ENCODE measurements at places on chromosomes 3 and 15.

GRCh38 chr3:127296959-127297358, 9.1 kb upstream of the PRR20G start:
- DNase-seq, result no peak

DNA sequence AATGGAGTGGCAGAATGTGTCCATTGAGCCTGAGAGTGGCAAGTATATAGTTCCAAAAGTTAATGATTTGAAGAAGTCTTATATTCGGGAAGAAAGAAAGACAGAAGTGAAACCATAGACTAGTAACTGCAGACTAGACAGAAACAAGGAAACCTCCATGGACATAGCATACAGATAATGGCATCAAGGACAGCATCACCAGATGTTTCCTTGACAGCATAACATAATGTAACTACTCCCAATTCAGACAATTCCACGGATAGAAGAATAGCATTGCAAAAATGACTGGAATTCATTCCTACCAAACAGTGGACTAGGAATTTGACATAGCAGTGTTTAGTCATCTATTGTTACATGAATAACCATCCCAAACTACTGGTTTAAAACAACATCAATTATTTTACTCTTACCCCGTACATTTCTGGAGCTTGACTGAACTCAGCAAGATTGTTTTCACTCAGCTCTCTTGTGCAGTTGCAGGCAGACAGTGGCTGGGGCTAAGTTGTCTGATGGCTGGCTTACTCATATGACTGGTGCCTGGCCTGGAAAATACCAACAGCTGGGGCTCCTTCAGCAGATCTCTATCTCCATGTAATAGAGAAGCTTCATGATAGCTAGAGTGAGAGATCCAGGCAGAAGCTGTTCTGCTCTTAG, 109.7 kb upstream of the GADL1 start:
- DNase-seq, result no peak

DNA sequence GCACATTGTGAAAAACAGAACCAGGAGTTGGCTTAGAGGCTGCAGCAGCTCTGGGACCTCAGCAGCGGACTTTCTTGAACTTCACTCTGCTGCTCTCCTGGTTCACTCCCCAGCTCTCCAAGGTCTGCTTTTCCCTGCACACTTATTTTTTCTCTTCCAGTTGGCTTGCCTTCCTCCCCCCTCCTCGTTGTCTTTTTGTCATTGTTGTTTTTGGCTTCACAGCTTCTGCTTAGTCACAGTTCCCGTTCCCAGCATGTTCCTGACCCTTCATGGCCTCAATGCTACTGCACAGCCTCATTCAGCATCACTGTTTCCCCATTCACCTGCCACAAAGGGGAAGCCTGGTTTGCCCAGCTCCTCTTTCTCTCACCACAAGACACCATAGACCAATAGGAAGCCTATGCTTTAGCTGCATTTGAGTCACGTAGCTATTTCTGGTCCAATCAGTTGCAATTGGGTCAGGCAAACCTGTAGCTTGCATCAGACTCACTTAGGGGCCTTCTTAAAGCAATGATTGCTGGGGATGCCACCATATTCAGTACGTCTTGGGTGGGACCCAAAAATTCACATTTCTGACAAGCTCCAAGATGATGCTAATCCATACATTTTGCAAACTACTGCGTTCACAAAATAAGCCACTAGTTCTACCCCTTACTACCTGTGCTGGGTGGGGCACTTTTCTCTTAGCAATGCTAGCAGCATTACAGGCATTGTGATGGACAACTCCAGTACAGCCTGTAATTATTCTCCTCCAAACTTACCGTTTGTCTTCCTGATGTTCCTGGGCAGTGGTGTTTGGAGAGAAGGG, 7.8 kb upstream of the SUMF1 start:
- DNase-seq, result no peak

DNA sequence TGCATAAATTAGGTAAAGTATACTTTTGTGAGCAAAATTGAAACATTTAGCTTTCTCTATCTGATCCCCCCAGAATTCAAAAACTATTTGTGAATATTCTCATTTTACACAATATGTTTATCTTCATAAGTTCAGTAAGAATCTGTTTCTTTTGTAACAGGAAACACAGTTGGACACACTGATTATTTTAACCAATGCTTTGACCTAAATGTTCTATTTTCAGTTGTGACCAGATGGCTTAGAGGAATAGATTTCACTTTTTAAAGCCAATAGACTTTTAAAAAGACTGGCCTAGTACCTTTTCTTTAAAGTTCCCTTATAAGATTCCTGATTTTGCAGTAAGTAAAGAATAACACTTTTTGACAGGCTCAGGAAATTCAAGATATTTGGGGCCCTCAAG, 74.0 kb upstream of the STRIT1 start:
- no peak for DNase-seq

DNA sequence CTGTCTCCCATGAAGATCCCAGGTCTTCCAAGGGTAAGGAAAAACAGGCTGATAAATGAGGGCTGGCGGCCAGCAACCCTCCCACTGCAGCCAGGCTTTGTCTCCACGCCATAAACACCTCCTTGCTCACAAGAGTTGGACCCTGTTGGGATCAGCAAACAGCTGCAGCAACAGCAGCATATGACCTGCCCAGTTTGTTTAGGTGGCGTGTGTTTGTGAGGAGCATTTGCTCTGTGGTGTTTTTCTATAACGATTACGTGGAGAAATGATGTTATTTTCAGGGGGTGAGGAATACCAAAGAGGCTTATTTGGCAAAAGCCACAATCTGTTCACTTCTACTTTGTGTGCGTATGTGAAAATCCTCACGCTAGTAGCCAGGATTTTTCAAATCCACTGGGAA, 58.5 kb downstream of the RFTN1 start:
- no peak for DNase-seq

DNA sequence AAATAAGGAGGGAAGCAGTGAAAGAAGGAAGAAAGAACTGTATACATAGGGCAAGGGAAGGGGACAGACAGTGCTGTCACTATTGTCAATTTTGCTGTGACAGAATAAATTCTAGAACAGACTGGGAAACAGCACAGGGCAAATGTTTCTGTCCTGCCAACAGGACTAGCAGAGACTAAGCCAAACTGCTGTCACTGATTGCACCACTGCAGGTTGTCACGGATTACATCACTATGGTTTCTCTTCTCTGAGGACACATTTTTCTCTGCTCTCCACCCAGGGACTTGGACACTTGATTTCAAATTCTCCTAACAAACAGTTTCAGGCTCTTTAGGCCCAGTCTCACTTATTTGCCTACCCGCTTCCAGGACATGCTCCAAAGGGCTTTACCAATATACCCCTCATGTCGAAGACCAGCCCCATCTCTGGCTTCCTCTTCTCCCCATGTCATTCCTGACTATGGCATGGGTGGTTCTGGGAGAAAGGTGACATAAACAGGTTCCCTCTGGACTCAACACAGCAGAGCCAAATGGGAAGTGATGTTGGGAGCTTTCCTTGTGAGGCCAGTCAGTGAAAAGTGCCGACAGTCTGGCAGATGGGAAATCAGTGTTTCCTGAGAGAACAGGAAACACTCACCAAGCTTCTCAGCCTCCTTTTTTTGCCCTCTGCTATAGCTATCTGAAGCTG, 70.2 kb upstream of the ST3GAL6 start:
- no peak for DNase-seq

DNA sequence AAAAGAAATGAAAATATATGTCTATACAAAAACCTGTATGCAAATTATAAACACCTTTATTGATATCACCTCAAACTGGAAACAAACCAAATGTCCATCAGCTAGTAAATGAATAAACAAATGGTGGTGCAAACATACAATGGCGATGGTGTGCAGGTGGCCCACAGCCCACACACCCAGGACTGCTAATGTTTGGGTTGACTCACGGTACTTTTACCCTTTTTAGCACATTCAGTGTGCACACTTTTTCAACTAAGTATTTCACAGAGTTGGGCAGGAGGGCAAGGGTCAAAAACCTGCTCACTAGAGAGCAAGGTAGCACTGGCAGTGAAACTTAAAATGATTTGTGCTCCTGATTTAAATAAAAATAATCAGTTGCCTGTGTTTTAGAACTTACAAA, 123.1 kb upstream of the BHLHE40 start:
- no peak for DNase-seq

- DNase-seq, result no peak
Measured at GRCh38 chr3:171531716-171532115, 71.5 kb upstream of the TNIK start.

DNA sequence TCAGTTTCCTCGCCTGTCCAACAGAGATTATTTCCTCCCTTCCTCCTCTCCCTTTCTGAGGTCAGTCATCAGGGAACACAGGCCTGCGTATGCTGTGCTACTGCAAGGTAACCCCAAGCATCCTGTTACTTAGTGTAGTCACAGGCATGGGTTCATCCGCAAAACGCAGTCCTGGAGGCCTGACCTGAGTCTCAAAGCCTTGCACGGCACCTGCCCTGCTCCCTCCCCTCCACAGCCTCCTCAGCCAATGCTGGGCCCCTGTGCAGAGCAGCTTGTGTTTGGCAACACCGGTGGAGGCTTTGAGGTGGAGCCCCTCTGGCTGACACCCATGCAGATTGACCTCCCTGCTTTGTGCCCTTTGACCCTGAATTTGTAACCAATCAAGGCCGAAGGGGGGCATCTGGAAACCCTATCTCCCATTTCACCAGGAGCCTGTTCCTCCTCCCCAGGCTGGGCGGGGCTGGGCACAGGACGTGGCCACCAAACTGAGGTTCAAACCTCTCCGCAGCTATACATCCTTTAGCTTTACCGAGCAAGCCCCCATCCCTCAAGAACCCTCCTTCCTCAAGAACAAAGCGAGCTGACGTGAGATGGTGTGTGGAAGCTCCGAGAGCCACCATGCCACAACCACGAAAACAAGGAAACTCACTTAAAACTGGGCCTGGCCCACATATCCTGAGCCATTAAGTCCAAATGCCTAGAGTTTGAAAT, 21.5 kb downstream of the TKT start:
- DNase-seq, result no peak

GRCh38 chr15:63335543-63336240, 46.0 kb downstream of the CA12 start:
- DNase-seq, result no peak

DNA sequence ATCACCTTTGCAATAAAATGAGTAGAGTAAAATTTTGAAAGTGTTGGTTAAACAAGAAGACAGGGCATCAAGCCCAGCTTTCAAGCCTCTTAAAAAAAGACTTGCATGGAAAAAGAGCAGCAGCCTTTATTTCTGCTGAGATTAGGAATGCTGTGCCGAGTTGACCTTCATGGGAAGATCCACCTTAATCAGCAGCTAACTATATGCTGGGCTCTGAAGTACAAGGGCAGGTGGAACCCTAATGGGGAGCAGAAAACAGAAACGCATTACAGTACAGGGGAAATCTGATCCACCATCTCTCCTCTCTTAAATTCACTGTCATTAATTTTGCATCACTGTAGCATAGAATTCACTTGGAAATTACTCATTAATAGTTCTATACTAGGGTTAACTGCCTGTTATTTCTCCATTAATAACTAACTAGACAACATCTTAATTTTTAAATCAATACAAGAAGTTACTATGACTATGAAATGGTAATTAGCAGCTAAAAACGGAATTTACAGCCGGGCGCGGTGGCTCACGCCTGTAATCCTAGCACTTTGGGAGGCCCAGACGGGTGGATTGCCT, 133.6 kb downstream of the GHSR start:
- no peak for DNase-seq

DNA sequence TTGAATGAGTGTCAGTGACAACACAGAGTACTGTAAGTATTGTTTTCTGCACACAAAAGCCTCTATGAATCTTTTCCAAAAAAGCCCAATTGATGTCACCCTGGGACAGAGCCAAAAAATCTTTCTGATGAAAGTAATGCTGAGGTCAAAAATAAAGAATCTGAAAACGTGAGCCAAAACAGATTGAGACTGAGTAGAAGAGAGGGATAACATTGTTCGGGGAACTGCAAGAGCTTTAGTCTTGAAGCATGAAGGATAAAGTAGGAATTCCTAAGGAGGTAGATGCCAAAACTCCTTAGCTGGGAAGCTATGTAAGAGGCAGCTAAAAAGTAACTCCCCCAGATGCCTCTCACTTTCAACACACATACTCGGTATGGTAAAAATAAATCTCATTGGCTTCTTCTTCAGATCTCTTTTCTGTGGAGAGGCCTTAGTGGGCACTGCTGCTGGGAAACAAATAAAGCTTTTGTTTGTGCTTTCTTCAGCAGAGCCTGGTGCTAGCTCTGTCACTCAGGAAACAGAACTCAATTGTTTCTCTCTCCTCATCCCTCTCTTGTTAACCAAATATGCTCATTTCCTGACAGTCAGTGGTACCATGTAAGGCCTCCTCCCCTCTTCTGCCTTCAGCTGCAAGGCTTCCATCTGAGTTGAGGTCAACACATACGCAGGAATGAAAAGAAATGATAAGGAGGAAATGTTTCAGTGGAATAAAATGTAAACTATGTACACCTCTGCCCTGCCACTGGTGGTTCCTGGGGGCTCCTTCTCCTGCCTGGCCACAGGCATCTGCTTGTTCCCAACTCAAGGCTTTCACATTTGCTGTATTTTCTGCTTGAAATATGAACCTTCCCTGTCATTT, 58.1 kb downstream of the CD200 start:
- no peak for DNase-seq

GRCh38 chr3:16059081-16059537, 115.4 kb upstream of the GALNT15 start:
- DNase-seq, result no peak

GRCh38 chr3:184498986-184499606, 62.5 kb upstream of the EPHB3 start:
- no peak for DNase-seq

GRCh38 chr3:159005137-159005536, 203.3 kb downstream of the MFSD1 start:
- no peak for DNase-seq

GRCh38 chr3:13709706-13710105, 160.8 kb downstream of the FBLN2 start:
- no peak for DNase-seq

GRCh38 chr3:59774000-59774399, 724.2 kb upstream of the CFAP20DC start:
- no peak for DNase-seq

GRCh38 chr3:193744048-193744821, 151.2 kb downstream of the OPA1 start:
- no peak for DNase-seq

DNA sequence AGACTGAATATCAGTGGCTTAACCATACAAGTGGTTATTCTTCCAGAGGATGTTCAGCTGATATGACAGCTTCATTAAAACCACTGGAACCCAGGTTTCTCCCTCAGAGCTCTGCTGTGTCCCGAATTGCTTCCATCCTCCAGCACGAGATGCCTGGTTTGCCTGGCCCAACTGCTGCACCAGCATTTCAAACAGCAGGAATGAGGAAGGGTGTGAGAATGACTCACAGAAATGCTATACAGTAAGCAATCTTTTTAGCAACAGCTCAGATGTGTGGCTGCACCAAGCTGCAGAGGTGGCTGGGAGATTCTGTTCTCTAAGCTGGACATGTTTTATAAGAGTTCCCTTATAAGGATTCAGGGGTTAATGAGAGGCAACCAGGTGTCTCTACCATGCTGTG, 271.0 kb downstream of the GABRG3 start:
- no peak for DNase-seq

- DNase-seq, result no peak
Measured at GRCh38 chr3:41330465-41330864, 131.2 kb downstream of the CTNNB1 start.

- DNase-seq, result no peak
Measured at GRCh38 chr3:89392991-89393390, 285.6 kb downstream of the EPHA3 start.

- DNase-seq, result no peak
Measured at GRCh38 chr15:90221246-90221900, 12.4 kb downstream of the CIB1 start.

- DNase-seq, result no peak
Measured at GRCh38 chr15:71136793-71137518, 21.7 kb downstream of the THSD4 start.

All from effector memory CD8-positive, alpha-beta T cell (primary cell).